ENCODE measurements at places on chromosomes 12 and 14. TPM values are rescaled to one million over a fixed set of nuclear protein-coding genes. Genes with fewer than 3 reads are reported as not detected.

The WSCD2 gene
- 0.28 TPM for total RNA-seq

The THTPA gene
- 4.9 TPM for total RNA-seq

The P2RX7 gene
- 0.05 TPM for total RNA-seq

The TAMALIN gene
- 0.07 TPM for total RNA-seq

The SMIM41 gene
- total RNA-seq: not detected

The SALL2 gene
- total RNA-seq: 2.6 TPM

The KLRC4 gene
- 0.21 TPM for total RNA-seq

The CYP46A1 gene
- not detected for total RNA-seq

The GPRC5D gene
- total RNA-seq: not detected

The IL26 gene
- total RNA-seq: not detected

The MYF5 gene
- total RNA-seq: not detected

The CD69 gene
- total RNA-seq: not detected

The ESPL1 gene
- total RNA-seq: 12.3 TPM

The UBR7 gene
- total RNA-seq: 24.5 TPM

The TCL1B gene
- total RNA-seq: not detected

The CFAP54 gene
- 0.63 TPM for total RNA-seq

The CCDC175 gene
- total RNA-seq: not detected

The SLC5A8 gene
- total RNA-seq: not detected

The RAB15 gene
- total RNA-seq: 0.46 TPM

The CMTM5 gene
- total RNA-seq: not detected

The RNASE12 gene
- total RNA-seq: not detected

The TMTC2 gene
- 6.0 TPM for total RNA-seq

The NPFF gene
- not detected for total RNA-seq

The ACSM4 gene
- not detected for total RNA-seq

The PRDM4 gene
- total RNA-seq: 24.7 TPM
